ENCODE measurements at places on chromosomes 7 and 10.

DNA sequence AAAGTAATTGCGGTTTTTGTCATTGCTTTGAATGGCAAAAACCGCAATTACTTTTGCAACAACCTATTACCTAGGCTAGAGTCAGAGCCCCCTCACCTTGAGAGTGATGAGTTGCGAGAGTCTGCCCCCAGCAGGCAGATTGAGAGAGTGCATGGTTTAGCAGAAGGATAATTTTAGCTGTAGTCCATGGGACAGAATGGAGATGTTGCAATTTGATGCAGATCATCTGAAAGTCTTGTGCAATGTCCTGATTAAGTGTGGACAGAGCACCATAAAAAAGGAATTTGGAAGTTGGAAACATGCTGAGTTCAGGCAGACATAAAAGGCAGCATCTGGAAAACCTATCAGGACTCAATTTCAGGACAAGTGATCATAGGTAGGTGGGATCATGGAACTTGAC is 48.7 kb downstream of the GPR141 start:
- DNase-seq, result no peak

DNA sequence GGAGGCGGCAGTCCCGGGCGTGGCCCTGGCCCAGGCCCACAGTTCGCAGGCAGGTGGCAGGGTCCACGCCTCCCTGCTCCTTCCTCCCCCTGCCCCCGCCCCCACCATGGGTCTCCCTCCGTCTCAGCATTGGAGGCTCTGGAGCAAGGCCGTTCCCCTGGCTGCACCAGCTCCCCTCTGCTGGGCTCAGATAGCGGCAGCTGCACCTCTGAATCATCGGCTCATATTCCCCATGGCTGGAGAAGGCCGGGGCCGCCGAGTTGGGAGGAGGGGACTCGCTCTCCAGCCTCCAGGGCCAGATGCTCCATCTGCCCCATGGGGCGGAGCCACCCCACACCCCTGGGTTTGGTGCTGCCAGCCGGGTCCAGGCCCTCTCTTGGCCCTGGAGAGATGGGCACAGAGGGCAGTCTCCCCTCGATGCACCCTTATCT is 145.0 kb downstream of the ELFN1 start:
- DNase-seq, result no peak

GRCh38 chr7:140607441-140607989 is 33.1 kb downstream of the DENND2A start:
- DNase-seq, result no peak

- no peak for DNase-seq
Observed at GRCh38 chr10:5968037-5968680, 9.2 kb downstream of the IL15RA start.

- DNase-seq, result no peak
Observed at GRCh38 chr7:95619517-95619916, 23.2 kb upstream of the PDK4 start.

DNA sequence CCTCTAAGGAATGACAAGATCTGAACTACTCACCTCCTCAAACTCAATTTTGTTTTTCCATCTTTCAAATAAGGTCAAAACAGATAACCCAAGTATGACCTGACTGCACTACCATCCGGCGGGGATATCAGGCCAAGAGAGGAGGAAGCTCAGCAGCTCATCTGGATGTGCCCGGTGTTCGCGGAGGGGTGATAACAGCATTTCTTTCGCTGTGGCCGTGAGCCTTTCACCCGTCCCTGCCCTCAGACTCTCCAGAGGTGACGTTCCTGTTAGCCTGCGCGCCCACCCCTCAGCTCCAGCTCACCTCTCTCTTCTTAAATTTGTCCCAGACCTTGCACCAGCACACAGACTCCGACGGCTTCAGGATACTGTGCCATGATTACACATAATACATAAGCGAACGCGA is 526 bp downstream of the ZNF248 start:
- no peak for DNase-seq

- DNase-seq, result no peak
Observed at GRCh38 chr7:113452245-113452644, 333.9 kb upstream of the SMIM30 start.

GRCh38 chr7:47415318-47416212 is 166.3 kb downstream of the TNS3 start:
- DNase-seq, result no peak

DNA sequence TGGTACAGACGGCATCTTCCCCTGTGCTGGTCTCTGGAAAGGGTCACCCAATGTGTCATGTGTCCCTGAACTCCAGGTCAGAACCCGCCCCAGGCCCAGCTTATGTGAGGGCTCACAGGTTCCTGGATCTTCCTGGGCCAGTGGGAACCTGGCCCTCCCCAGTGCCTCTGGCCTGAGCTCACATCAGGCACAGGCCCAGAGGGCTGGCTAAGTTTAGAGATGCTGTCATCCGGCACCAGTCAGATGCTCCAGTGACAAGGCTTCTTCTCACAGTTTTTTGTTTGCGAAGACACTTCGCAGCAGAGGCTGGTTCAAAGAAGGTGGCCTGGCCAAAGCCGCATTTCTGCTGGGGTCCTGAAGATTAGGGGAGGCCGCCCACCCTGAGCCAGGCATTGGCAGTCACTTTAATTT is 11.8 kb downstream of the CAMK2B start:
- no peak for DNase-seq

- peak; percentile 82 for DNase-seq
Observed at GRCh38 chr7:25758559-25758958, 393.4 kb upstream of the NFE2L3 start.

GRCh38 chr10:124001391-124002148 is 91.8 kb downstream of the CHST15 start:
- no peak for DNase-seq

GRCh38 chr10:126205486-126206205 is 182.6 kb downstream of the ADAM12 start:
- DNase-seq, result no peak

DNA sequence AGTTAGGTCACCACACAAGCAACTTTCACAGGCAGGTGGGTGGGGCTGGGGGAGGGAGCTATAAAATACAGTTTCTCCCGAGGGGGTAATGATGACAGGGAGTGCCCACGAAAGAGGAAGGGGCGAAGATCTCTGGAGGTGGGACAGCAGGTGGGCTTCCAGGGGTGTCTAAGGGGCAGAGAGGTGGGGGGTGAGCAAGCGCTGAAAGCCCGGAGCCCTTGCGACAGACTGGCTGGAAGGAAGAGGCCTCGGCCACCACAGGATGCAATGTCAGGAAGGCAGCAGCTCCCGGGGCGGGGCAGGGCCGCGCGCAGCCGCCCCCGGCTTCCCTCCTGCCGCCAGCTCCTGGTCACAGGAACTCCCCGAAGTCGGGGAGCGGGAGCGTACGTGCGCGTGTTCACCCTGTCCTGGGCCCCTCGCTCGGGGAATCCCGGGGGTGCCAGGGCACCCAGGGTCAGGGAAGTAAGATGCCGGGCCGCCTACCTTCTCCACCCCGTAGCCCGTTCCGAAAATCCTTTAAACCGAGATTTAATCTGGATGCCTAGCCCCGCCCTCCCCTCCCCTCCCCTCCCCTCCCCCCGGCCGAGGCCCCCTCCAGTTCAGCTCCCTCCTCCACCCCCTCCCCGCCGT is 105.2 kb upstream of the PPIF start:
- DNase-seq, result no peak

DNA sequence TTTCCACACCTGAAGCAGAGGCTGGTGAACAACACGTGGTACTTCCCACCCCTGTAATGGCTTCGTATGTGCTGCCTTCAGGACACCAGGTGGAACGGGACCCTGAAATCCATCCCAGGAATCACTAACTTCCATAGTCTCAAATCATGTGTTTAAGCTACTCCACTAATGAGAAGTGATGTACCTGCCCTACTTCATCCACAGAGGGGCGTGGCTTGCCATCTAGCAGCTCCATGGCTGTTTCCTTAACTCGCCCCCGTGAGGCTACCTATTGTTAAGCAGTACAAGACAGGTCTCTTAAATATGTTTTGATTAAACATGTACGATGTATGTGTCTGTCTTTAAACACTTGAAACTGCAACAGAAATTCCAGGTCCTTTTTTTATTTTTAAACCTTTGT is 31.8 kb downstream of the ARL3 start:
- DNase-seq, result no peak

- no peak for DNase-seq
Observed at GRCh38 chr10:59172567-59172966, 3.9 kb upstream of the PHYHIPL start.

GRCh38 chr7:116621649-116622048 is 50.3 kb upstream of the MET start:
- DNase-seq, result no peak

DNA sequence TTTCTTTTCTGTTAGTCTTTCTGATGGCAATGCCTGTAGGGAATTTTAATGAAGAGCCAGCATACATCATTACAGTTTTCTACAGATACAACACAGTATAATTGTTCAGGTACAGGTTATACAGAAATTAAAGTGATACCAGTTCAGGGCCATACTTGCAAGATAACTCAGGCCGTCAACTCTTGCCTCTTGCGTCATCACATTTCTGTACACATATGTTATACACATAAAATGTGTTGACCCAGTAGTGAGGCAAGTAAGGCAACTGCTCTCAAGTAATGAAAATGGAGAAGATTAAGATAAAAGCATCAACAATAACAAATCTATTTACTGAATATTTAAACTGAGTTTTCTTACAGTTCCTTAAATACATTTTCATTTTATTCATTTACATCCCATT is 317.8 kb downstream of the HPSE2 start:
- DNase-seq, result no peak

DNA sequence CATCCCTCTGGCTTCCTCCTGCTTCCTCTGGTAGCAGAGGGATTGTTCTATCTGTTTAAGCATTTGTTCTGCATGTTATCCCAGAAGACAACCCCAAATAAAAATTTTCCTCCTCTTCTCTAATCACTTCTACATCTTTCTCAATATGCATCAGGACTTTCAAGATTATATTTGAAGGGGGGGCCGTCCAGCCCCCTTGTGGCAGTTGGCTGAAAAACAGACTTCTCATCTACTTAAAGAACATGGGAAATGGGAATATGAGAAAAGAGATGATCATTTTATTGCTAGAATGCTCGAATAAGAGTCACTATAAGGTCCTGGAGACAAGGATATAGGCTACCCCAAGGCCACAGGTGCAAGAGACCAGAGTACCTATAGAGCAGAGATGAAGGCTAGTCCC is 466.0 kb downstream of the REEP3 start:
- DNase-seq, result no peak

DNA sequence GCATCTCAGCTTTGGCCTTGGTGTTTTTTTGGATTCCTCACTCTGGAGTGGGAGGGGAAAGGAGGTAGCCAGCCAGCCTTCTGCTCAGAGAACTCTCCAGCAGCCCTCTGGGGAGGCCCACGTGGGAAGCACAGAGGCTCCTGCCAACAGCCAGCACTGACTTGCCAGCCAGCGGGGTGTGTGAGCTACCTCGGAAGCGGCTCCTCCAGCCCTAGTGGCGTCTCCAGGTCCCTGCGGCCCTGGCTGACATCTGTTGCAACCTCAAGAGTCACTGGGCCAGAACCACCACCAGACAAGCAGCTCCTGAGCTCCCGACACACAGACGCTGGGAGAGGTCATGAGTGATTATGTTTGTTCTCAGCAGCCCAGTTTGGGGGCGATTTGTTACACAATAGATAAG is 180.2 kb upstream of the FZD8 start:
- no peak for DNase-seq

GRCh38 chr7:50164559-50165170 is 71.6 kb upstream of the ZPBP start:
- no peak for DNase-seq

DNA sequence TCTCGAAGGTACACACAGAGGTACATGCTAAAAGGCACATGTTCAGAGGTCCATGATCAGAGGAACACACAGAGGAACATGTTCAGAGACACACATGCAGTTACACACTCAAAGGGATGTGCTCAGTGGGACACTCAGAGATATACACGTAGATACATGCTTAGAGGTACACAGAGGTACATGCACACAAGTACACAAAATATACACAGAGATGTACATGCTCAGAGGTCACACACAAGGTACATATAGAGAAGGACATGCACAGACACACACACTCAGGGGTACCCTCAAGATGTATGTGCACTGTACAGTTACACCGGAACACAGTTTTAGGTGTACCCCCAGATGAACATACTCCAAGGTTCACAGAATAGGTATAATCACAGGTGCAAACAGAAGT is 18.8 kb downstream of the NPC1L1 start:
- DNase-seq, result no peak

Data from NCI-H187 treated with DMSO at 0.1 percent for 48 hours (cell line).